ENCODE measurements at places on chromosomes 1 and 21. TPM values are rescaled to one million over a fixed set of nuclear protein-coding genes. Genes with fewer than 3 reads are reported as not detected.

KCNT2 gene
- not detected for total RNA-seq

SPRR1A gene
- not detected for total RNA-seq

OR2W3 gene
- 0.37 TPM for total RNA-seq

NFYC gene
- 85.7 TPM for total RNA-seq

HES2 gene
- 0.21 TPM for total RNA-seq

MDM4 gene
- total RNA-seq: 98.1 TPM

MASP2 gene
- not detected for total RNA-seq

PRRX1 gene
- total RNA-seq: not detected

SH2D5 gene
- total RNA-seq: not detected

CA6 gene
- 0.31 TPM for total RNA-seq

GNG12 gene
- 0.04 TPM for total RNA-seq

LEFTY2 gene
- total RNA-seq: not detected

C1orf116 gene
- total RNA-seq: not detected

DDR2 gene
- 0.02 TPM for total RNA-seq

IL19 gene
- not detected for total RNA-seq

TCP10L gene
- 0.72 TPM for total RNA-seq

DCST1 gene
- total RNA-seq: not detected

IRF6 gene
- not detected for total RNA-seq

B4GALT3 gene
- 48.6 TPM for total RNA-seq

TSPAN2 gene
- 3.5 TPM for total RNA-seq

SLC1A7 gene
- total RNA-seq: not detected

FAM177B gene
- total RNA-seq: not detected

TNNI3K gene
- not detected for total RNA-seq

PTPN14 gene
- 0.32 TPM for total RNA-seq

Data from activated CD4-positive, alpha-beta T cell treated with anti-CD3 and anti-CD28 coated beads, Interleukin-2, amount 10 ng/mL, durations not matched to agents 7 days and 5 days (primary cell).